ENCODE measurements at places on chromosomes 1 and 21. TPM values are rescaled to one million over a fixed set of nuclear protein-coding genes. Genes with fewer than 3 reads are reported as not detected.

DNA sequence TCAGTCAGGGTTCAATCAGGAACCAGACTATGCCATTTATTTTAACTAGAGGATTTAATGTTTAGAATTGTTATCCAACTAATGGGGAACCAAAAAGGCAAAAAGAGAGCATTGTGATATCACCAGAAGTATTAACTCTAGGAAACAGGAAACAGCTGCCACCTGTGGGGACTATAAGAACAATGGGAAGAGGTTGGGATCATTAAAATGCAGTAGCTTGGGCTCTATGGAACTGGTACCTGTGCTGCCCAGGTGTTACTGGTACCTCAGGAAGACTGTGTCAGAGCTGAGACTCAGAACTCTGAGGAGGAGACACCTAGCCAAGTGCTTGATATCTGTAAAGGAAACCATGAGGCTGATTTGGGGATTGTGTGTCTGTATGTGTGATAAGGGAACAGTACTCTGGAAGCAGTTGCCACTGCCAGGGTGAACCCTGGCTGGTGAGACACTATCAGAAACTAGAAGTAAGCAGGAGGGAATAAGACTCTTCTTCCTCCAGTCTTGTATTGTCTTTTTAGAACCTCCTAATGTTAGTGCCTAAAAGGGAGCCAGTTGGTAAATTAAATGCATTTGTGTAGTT lies 49.4 kb downstream of the MAN1A2 start:
- no peak for DNase-seq

GRCh38 chr1:231013391-231014015 lies 26.6 kb downstream of the FAM89A start:
- DNase-seq = no peak

DNA sequence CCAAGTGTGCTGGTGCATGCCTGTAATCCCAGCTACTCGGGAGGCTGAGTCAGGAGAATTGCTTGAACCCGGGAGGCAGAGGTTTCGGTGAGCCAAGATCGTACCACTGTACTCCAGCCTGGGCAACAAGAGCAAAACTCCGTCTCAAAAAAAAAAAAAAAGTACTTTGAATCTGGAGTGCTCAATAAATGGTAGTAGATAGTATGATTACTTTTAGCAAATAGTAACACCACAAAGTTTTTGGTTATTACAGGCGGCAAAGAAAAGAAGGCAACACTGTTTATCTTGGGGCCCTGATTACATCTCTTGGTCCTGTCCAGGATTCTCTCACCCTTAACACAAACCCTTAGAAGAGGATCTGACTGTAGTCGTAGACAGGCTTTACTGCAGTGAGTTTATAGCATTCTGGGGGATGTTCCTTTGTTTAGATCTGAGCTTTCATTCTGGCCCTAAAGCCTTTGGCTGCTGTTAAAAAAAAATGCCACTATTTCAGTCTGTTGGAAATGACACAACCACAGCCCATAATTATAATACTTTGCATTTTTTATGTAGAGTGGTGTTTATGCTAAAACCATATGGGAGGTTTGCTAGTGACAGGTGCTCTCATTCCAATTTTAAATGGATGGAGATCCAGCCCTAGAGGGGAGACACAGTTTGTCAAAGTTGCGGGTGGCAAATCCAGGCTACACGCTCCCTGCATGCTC lies 79.7 kb upstream of the SLC2A1 start:
- no peak for DNase-seq

DNA sequence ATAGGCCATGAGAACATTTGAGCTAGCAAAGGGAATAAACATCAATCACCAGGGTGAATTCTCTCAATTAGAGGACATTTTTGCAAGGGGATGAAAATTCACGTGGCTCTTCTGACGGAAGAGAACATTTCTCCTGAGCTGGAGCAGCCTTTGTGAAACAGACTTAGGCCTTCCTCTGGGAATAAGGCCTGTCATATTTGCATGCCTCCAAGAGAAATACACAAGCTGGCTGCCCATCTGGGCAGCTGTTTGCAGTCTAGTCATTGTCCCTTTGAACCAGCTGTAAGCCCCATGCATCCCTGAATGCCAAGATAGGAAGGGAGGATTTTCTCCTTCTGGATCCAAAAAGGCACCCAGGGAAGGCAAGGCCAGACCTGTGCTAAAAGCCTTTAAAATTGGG lies 5.5 kb downstream of the LEMD1 start:
- no peak for DNase-seq

- no peak for DNase-seq
Measured at GRCh38 chr1:1764876-1765470, 13.3 kb downstream of the NADK start.

GRCh38 chr1:64302971-64303370 lies 99.5 kb downstream of the UBE2U start:
- no peak for DNase-seq

GRCh38 chr21:40766381-40766780 lies 80.6 kb downstream of the DSCAM start:
- DNase-seq = no peak

DNA sequence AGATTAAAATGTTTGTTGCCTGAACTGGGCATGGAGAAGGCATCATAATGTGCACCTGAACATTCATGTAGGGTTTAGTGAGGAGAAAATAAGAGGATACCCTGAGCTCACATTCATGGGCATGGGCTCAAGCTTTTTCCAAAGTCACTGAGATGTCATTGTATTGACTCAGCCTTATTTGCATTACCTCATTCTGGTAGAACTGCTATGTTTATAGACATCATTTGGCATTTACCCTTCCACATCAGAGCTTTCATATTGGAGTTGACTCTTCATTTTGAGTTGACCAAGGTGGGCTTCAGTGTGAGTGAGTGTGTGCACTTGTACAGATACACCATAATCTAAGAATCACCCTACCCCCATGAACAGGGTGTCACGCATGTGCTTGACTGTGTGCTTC lies 143.2 kb downstream of the PBX1 start:
- DNase-seq = no peak

GRCh38 chr21:41247561-41248545 lies 68.7 kb upstream of the FAM3B start:
- no peak for DNase-seq

DNA sequence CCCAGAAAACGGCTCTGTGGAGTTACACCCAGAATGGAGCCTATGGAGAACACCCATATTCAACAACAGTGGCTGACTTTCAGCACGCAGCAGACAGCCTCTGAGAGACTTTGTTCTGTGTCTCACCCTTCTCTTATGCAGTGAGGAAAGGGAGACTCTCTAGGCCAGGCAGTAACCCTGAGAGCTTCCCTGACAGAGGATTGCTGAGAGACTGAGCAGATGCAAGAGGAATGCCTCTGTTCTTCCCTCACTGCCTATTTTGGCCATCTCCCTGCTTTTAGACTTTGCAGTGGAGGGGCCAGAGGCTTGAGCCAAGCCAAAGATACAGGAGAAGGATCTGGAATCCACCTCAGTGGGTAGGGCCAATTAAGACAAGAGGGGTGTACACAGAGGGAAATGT lies 41.8 kb upstream of the SLC16A1 start:
- DNase-seq = no peak

DNA sequence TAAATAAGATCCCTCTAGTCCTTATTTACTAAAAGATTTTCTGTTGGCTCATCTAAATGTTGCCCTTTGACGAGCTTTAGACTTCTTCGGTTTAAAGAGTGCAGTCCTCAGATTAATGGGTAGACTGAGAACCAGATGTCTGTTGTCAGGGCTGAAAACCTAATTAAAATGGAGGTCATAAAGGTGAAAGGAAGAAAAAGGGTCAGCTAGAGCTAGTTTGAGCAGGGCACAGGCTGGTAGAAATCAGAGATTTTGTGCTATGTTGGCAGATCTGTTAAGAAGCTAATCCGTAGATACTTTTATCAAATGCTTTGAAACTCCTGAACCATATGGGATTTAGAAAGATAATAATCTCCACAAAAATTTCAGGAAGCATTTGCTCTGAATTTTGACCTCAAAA lies 959.0 kb downstream of the PLA2G4A start:
- DNase-seq = no peak

- DNase-seq = no peak
Measured at GRCh38 chr1:201307231-201307630, 23.9 kb downstream of the PKP1 start.

DNA sequence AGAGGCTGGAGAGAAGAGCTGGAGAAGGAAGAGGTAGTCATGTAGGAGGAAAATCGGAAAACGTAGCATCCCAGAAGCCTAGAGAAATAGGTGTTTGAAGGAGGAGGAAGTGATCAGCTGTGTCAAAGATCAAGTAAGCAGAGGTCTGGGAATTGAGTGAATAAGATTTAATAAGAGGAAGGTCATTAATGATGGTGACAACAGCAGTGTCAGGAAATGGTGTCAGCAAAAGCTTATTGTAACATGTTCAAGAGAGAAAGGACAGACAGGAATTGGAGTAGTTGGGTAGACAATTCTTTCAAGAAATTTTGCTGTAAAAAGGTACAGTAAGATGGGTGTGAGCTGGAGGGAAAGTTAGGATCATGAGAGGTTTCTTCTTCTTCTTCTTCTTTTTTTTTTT lies 41.6 kb upstream of the SLC6A9 start:
- no peak for DNase-seq

- DNase-seq = no peak
Measured at GRCh38 chr1:81978945-81979344, 178.2 kb downstream of the ADGRL2 start.

- DNase-seq = no peak
Measured at GRCh38 chr21:35791541-35792325, 268.6 kb downstream of the SETD4 start.

DNA sequence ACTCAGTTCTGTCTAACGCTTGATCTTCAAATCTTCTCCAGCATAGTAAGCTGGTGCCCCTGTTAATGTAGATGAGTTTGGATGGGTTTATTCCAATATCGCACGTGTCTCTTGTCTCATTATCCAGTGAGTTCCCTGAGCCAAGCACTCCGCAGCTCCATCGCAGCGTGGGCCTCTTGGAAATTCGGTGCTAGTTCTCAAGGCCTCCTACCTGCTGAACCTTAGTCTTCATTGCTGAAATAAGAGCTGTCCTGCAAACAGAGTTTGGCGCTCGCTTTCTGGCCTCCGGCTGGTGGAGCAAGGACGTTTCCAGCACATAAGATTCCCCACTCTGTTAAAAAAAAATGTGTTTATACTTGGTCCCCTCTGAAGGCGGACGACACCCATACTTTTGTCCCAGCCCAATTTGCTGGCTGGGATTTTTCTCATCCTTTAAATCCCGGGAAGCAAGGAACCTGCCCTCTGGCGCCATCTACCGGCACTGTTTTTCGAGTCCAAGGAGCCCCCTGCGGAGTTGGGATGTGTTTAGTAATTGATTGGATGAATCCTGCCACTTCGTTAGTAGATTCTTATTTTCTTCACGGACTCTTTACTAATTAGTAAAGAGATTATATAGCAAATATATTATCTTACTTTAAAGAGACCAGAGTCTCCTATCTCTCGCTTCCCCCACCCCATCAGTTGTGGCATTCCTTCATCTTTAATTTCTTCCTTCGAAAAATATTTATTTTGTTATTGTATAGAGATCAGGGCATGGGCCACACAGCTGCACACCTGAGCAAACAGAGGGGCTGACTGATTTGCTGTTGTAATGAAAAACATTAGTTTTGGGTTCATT lies 14.7 kb downstream of the JUN start:
- no peak for DNase-seq

GRCh38 chr1:3785045-3785444 lies 11.3 kb downstream of the LRRC47 start:
- DNase-seq = no peak

GRCh38 chr1:63169057-63169456 lies 153.3 kb upstream of the FOXD3 start:
- DNase-seq = no peak

- DNase-seq = no peak
Measured at GRCh38 chr21:45227735-45228134, 60.0 kb downstream of the POFUT2 start.

GRCh38 chr1:53332833-53333232 lies 5.0 kb upstream of the LRP8 start:
- DNase-seq = no peak

DNA sequence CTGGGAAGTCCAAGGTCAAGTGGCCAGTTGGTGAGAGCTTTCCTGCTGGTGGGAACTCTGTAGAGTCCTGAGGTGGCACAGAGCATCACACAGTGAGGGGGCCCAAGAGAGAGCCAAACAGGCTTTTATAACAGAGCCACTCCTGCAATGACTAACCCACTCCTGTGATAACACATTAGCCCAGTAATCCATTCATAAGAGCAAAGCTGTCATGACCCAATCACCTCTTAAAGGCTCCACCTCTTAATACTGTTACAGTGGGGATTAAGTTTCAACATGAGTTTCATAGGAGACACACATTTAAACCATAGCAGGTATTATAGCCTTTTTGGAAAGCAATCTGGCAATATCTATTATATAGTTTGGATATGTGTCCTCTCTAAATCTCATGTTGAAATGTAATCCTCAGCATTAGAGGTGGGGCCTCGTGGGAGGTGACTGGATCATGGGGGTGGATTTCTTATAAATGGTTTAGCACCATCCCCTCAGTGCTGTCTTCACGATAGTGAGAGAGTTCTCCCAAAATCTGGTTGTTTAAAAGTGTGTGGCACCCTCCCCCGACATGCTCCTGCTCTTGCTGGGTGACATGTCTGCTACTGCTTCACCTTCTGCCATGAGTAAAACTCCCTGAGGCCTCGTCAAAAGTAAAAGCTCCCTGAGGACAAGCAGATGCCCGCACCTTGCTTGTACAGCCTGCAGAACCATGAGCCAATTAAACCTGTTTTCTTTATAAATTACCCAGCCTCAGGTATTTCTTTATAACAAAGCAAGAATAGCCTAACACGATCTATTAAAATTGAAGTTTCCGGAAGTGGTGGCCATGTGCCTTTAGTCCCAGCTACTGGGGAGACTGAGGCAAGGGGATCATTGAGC lies 64.5 kb downstream of the CD58 start:
- DNase-seq = no peak

DNA sequence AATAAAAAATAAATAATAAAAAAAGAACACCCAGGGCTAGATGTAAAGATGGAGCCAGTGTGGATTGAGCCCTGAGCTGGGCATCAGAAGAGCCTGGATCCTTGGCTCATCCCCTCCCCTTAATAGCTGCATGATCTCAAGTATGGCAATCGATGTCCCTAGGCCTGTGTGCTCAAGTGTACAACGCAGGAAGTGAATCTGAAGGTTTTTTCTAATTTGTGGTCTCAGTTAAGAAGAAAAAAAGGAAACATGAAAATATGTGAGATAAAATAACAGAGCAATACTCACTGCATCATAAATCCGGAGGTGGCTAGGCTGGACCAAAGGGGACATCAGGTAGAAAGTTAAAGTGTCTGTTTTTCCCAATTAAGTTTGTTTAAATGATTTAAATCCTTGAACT lies 47.3 kb upstream of the SLC44A3 start:
- no peak for DNase-seq

- DNase-seq = no peak
Measured at GRCh38 chr1:50568782-50569181, 145.5 kb upstream of the DMRTA2 start.

GRCh38 chr1:49319426-49319963 lies 542.8 kb upstream of the BEND5 start:
- no peak for DNase-seq

LCE1D gene
- not detected for total RNA-seq

ZNF648 gene
- not detected for total RNA-seq

C1orf94 gene
- not detected for total RNA-seq

CSMD2 gene
- total RNA-seq = not detected

SLAMF7 gene
- total RNA-seq = 9.5 TPM

PLA2G2D gene
- total RNA-seq = not detected

PROK1 gene
- not detected for total RNA-seq

ARTN gene
- 0.35 TPM for total RNA-seq

TNFRSF25 gene
- total RNA-seq = 580 TPM

ZNF593OS gene
- total RNA-seq = not detected

NUP210L gene
- 0.14 TPM for total RNA-seq

CENPL gene
- 11.6 TPM for total RNA-seq

ZBTB21 gene
- 119 TPM for total RNA-seq

GBP1 gene
- total RNA-seq = 53.5 TPM

Measured in T-cell (primary cell).